T-helper 17 cell (primary cell): ENCODE measurements at places on chromosomes 1 and 21. TPM values are rescaled to one million over a fixed set of nuclear protein-coding genes. Genes with fewer than 3 reads are reported as not detected.
A peak's percentile ranks its signal among the peaks of the same experiment; 100 is the strongest.

DNA sequence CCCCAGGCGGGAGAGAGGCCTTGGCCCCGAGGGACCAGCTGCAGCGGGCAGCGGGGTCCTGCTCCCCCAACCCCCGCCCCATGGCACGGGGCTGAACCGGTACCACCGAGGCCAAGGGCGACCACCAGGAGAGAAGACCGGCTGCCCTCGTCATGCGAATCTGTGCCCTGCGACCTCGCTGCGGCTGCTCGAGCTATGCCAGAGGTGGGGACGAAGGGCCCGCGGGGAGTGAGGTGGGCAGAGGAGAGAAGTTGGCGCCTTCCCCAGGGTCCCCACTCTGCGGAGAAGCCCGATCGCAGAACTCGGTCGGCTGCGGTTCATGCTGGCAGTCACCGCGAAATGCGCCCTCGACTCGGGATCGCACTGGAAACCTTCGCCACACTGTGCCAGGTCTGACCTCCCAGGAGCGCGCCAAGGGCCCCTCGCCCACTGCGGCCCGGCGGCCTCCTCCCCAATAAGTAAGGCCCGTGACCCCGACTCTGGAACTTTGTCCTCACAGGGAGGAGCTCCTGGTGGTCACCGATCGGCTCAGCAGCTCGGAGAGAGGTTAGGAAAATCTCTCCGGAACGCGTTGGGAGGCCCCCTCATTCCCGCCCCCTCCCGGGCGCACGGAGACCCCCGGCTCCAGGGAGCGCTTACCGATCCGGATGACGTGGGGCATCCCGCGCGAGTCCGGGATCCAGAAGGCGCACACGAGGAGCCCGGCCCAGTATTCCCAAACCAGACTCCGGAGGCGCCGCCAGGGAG, 787 bp downstream of the GRIK3 start:
- DNase-seq = no peak

- DNase-seq = peak; percentile 43
Observed at GRCh38 chr1:202807926-202808757, at the start of gene KDM5B. Gene KDM5B, minus strand, starts transcription at chr1:202808421. Its CDS starts 116 bp downstream, at chr1:202808305.

GRCh38 chr1:59511476-59512465, 214.9 kb downstream of the FGGY start:
- DNase-seq = no peak

DNA sequence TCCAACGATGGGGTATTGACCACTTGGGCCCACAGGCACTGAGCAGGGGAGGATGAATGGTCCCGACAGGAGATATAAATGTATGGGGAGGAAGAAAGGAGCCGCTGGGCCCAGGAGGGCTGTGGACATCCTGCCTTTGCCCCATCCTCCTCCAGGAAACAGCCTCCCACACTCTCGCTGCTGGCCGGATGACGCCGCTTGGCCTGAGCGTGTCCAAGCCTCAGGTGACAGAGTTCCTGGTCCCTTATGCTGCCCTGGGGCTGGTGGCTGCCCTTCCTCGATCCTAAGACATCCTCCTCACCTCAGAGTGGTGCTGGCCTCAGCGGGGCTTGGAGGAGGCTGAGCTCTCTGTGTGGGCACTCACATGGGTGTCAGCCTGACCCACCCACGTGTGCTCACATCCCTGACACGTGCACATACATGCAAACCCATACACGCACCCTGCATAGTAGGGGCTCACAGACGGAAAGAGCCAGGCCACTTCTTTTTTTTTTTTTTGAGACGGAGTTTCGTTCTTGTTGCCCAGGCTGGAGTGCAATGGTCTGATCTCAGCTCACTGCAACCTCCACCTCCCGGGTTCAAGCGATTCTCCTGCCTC, 5.9 kb upstream of the SERINC2 start:
- no peak for DNase-seq

DNA sequence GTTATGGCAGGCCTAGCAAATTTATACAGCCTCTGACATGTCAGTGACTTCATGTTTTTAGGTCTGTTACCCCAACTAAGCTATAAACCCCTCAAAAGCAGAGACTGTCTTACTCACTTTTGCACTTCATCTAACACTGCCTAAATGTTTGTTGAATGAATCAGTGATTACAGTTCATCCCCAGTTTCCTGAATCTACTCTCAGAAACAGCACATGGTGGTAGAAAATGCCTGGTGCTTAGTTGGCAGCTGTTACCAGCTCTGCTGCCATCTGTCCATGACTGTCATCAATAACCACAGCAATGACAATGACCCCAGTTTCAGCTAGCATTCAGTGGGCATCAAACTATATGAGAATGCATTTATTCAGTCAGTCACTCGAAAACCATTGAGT, 110.5 kb upstream of the SERBP1 start:
- no peak for DNase-seq

GRCh38 chr1:59143133-59143487, 153.8 kb upstream of the FGGY start:
- no peak for DNase-seq

DNA sequence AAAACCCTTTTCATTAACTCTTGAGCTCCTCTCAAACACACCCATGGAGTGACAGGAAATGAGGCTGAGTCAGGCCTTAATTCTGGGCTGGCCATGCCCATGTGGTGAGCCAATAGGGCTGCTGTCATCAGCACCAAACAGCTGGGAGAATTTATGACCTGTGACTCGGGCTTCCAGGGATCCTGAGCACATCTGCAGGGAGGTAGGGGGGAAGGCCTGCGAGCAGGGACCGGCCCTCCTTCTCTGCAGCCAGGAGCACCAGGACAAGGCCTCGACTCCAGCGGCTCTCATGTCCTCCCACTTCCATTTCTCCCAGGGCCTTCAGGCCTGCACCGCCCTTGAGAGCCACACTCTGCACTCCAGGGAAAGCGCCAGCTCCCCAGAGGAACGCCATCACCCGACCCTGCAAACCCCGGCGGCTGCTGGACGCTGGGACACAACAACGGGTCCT, 14.6 kb downstream of the RIPK4 start:
- no peak for DNase-seq

Gene AADACL4
- not detected for total RNA-seq
